BJ (cell line): ENCODE measurements at places on chromosomes 13 and 19.

- DNase-seq: no peak
These were observed 103.6 kb downstream of the MBNL2 start for GRCh38 chr13:97325738-97326137.

GRCh38 chr19:1057176-1057855 is 9.7 kb upstream of the ARHGAP45 start:
- no peak for DNase-seq

DNA sequence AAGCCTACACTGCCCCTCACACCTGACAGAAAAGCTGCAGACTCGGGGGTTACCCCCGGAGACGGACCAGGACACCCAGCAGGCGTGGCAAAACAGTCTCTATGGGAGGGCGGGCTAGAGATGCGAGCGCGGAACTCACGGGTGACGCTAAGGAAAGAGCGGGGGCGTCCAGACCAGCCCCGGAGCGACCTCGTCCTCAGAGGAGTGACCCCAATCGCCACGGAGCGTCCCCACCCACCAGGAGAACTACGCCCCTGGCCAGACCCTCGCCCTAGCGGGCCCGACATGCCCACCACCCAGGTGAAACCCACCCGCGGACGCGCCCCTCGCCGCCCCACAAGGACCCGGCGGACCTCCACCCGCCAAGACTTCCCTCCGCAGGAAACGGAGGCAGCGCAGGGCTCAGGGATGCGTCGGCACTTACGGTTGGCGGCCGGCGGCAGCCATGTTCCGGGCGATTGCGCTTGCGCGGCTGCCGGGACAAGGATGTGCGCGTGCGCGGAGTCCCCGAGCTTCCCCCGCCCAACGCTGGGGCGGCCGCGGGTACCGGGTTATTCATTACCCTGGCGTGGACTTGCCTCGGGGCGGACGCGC is at the start of gene ZNF329:
Gene ZNF329 (minus strand): TSS at position 462 of the 594 bp plus-strand sequence. CDS start 21,286 bp downstream, outside the sequence.
- peak; percentile 23 for DNase-seq

DNA sequence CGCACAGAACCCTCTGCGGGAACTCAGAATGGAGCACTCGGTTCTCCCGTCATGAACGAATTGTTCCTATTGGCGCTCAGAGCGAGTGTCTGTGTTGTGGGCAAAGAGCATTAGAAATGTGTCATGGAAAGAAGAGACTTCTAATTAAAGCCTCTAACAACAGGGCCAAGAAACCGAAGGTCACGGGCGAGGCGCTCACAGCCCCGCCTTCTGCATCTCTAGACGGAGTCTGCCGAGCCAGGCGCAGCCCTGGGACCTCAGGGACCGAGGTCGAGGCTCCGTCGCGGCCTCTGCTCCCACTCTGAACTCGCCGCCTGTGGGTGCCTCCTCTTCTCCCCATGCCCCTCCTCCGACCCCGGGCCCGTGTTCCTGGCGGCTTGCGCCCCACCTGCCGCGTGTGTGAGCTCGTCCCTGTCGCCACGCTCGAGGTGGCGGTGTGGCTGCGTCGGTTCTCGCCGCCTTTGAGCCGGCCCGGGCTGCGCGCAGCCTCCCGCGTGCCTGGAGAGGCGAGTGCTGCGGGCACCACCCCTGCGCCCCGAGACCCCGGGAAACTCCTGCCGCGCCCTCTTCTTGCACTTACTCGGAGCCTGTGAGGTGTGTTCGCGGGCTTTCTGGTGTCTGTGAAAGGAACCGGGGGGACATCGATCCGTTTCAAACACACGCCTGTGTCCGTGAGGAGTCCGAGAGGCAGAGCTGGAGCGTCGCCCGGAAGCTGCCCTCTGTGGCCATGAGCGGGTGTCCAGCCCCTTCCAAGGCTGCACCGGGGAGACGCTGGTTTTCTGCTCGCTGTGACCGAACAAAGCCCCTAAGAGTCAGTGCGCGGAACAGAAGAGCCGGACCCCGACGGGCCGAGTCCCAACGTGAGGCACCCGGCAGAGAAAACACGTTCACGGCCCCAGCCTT is 45.4 kb upstream of the SPACA7 start:
- DNase-seq: no peak

GRCh38 chr13:34350671-34351070 is 532.7 kb downstream of the RFC3 start:
- no peak for DNase-seq

DNA sequence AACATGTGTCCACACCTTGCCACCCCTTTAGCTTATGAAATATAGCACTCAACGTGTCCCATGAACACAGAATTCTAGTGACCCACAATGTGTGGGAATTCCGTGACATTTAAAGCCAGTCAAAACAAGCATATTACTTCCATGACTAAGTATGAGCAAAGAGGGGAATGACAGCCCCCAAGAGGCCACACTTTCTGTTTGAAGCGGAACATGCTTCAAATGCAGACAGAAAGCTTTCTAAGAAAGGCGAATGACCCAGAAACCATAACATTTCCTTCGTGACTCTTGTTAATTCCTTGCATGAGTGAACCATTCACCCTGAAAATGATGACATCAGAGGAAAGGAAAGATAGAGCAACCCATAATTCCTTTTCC is 122.0 kb upstream of the FNDC3A start:
- DNase-seq: no peak

DNA sequence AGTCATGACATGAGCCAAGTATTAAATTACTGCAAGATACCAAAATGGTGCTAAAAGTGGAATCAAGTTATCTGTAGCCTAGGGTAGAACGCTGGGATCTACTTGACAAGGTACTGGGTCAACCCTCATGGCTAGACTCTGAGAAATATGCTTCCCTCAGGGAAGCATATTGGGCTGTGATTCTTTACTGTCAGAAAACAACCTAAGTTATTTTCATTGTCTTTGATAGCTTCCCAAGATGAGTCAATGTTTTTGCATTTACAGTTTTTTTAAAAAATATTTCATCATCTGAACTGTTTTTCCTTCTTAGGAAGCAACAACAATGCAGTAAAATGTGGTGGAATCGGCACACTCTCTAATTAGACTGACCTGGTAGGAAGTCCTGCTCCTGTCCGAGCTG is 218.0 kb downstream of the RGCC start:
- no peak for DNase-seq

- no peak for DNase-seq
These were observed 1.7 kb upstream of the USPL1 start for GRCh38 chr13:30615866-30616541.

DNA sequence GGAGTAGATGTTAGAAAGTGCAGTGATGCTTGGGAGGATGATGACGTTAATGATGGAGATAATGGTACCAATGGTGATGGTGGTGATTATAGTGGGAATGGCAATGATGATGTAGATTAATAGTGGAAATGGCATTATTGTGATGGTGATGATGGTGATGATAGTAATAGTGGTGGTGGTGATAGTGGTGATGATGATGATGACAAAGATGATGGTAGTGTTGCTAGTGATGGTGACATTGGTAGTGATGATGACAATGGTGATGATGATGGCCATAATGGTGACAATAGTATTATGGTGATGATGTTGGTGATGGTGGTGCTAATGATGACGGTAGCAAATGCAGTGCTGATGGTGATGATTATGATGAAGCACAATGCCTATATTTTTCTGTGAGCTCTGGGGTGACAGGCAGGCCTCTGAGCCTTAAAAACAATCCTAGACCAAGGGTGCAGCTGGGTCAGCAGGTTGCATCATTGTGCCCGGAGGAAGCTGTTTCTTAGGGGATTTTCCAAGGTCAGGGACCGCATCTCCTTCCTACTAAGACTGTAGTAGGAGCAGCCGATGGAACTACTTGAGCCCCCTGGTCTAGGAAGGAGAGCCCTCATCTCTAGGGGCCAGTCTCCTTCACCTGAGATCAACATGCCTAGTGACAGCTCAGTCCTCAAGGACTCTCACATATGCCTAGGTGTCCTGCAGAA is 7.8 kb downstream of the CEACAM18 start:
- DNase-seq: no peak

- no peak for DNase-seq
These were observed 33.3 kb downstream of the IGFL2 start for GRCh38 chr19:46181388-46181779.

- DNase-seq: no peak
These were observed 1.3 kb downstream of the CARM1 start for GRCh38 chr19:10872546-10873107.
